ENCODE measurements at places on chromosomes 1 and 21.

DNA sequence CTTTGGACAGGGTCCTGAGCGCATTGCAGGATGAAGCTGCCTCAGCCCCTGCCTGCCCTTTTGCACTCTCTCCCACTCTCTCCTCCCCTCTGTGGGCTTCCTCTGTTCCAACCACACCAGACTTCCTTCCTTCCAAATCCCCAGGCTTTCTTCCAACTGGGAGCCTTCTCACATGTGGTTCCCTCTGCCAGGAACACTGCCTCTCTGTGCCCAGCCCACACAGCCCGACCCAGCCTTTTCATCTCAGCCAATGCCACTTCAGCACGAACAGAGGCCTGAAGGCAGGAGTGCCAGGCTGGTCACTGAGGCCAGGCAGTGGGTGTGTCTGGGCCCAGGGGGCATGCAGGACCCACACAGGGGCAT is 5.9 kb downstream of the SELENON start:
- no peaks in the 10 kb centered on the region for H3K36me3 ChIP-seq
- peak; percentile 86 for DNase-seq
- H3K4me3 ChIP-seq = no peak overlapping the region
- no peaks in the 10 kb centered on the region for H3K27me3 ChIP-seq

GRCh38 chr1:156896490-156897033 is 3.0 kb downstream of the PEAR1 start:
- DNase-seq = peak; percentile 68
- H3K4me1 ChIP-seq = no peaks in the 10 kb centered on the region
- H3K4me3 ChIP-seq = no peak overlapping the region
- H3K27ac ChIP-seq = no peak overlapping the region

- H3K27ac ChIP-seq = no peak overlapping the region
- no peaks in the 10 kb centered on the region for H3K36me3 ChIP-seq
- no peak overlapping the region for H3K4me3 ChIP-seq
- no peak for DNase-seq
- H3K27me3 ChIP-seq = no peaks in the 10 kb centered on the region
- no peaks in the 10 kb centered on the region for H3K4me1 ChIP-seq
Observed at GRCh38 chr1:59504276-59504675, 207.4 kb downstream of the FGGY start.

DNA sequence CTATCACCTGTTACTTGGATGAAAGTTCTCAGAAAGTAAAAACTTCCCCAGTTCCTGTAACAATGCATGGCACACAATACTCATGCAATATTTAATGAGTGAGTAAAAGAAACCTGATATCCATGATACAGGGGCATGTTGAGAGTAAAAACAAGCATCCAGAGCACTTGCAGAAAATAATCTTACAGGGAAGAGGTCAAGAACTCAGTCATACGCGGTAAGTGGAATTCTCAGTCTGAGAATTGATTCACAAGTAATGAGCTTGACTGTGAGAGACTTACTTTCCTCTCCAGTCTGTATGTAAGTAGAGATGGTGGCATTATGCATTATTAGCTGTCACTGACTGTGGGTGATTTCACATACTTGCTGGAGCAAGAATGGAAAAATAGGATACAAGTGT is 976.9 kb downstream of the BRINP3 start:
- no peak overlapping the region for H3K27ac ChIP-seq
- no peak overlapping the region for H3K4me3 ChIP-seq

DNA sequence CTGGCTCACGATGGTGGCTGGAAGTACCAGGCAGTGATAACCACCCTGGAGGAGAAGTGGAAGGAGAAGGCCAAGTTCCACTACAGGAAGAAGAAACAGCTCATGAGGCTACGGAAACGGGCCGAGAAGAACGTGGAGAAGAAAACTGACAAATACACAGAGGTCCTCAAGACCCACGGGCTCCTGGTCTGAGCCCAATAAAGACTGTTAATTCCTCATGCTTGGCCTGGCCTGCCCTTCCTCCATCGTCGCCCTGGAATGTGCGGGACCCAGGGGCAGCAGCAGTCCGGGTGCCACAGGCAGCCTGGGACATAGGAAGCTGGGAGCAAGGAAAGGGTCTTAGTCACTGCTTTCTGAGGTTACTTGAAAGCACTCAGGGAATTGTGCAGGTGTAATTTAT is 10.8 kb downstream of the IL24 start:
- H3K4me1 ChIP-seq = no peaks in the 10 kb centered on the region
- no peak for DNase-seq
- no peaks in the 10 kb centered on the region for H3K36me3 ChIP-seq

DNA sequence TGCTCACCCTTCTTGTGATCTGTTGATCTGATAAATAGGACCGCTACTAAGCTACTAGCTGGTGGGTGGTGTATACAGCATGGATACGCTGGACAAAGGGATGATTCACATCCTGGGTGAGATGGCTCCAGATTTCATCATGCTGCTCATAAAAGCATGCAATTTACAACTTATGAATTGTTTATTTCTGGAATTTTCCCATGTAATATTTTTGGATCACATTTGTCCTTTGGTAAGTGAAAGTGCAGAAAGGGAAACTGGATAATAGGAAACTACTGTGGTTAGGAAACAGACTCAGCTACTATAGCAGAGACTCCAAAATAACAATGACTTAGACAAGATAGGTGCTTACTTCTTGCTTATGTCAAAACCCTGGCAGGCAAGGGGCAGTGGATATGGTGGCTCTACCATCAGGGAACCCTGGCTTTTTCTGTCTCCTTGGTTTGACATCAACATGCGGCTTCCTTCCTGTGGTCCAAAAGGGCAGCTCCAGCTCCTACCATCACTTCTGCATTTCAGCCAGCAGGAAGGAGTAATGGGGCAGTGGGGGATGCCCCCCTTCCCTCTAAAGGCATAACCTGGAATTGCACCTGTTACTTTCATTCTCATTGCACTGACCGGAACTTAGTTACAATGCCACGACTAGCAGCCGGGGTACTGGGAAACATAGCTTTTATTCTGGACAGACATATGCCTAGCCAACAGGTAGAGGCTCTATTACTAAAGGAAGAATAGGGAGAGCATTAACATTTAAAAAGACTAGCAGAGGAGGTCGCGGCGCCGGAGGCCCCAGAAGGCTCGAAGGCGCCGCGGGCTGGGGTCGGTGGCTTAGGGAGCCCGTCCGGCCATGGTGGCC is 13.8 kb upstream of the AK2 start:
- no peak for DNase-seq
- no peak overlapping the region for H3K27ac ChIP-seq

DNA sequence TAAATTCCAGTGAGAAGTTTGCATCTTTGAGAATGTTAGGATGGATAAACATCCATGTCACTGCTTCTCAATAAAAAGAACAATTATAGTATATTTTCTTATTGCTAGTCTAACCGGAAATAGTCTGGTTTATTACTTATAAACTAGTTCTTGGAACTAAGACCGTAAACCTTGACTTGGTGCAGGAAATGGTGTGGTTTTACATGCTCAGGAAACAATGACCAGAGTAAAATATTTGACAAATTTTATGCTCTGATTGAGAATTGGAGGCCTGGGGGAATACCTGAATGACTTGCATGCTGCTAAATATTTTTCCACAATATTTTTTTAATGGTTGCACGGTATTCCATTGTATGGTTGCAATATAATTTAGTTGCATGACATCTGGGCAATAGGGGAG is 76.3 kb downstream of the XCL2 start:
- H3K4me1 ChIP-seq = peaks cover 9% of the 10 kb centered on the region
- DNase-seq = no peak
- no peak overlapping the region for H3K27ac ChIP-seq
- no peak overlapping the region for H3K4me3 ChIP-seq
- no peaks in the 10 kb centered on the region for H3K27me3 ChIP-seq

GRCh38 chr1:30452170-30452569 is 271.2 kb downstream of the MATN1 start:
- no peak overlapping the region for H3K27ac ChIP-seq
- no peak overlapping the region for H3K4me3 ChIP-seq
- H3K4me1 ChIP-seq = no peaks in the 10 kb centered on the region
- H3K36me3 ChIP-seq = no peaks in the 10 kb centered on the region
- no peak for DNase-seq

DNA sequence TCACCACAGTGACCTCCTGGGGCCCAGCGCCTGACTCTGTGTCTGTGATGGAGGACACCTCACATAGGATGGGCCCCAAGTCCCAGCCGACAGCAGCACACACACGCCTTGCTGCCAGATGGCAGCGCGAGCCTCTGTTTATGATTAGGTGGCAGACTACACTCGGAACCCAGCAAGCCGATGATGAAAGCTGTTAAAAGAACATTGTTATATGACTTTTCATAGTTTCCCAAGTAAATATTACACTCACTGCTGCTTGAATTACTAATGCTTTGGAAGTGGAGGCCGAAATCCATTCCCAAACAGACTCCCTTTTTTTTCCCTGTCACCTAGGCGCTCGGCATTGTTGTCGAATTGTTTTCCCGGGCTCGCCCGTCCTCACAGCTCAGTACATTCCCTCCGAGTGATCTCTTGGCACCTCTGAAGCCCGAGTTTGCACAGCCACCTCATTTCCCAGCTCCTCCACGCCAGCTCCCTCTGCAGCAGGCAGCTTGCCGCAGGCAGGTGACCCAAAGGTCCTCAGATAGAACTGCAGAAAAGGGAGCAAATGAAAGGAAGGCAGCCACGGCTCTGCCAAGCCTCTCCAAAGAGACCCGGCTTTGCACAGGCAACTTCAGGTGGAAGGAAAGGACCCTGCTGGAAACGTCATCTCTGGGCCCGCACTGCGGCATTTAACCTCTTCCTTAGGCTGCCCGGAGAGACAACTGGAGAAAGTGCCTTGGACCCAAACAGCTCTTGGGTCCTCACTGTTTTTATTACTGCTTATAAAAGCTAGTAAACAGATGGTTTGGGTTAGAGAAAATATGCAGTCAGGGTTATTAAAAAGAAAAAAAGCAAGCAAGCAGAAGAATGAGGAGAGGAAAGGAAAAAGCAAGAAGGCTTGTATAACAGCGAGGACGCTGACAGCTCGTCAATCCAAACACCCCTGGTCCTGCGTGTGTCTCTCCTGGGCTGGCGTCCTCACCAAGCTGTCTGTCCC is 72.2 kb upstream of the SLC25A33 start:
- no peaks in the 10 kb centered on the region for H3K4me1 ChIP-seq
- no peak overlapping the region for H3K27ac ChIP-seq
- no peaks in the 10 kb centered on the region for H3K36me3 ChIP-seq

- no peak for DNase-seq
- no peak overlapping the region for H3K27ac ChIP-seq
- no peaks in the 10 kb centered on the region for H3K4me1 ChIP-seq
- H3K4me3 ChIP-seq = no peak overlapping the region
- H3K36me3 ChIP-seq = no peaks in the 10 kb centered on the region
- H3K27me3 ChIP-seq = no peaks in the 10 kb centered on the region
Observed at GRCh38 chr1:183966487-183966886, 71.0 kb downstream of the COLGALT2 start.

- no peak overlapping the region for H3K4me3 ChIP-seq
- no peak overlapping the region for H3K27ac ChIP-seq
- no peak for DNase-seq
- no peaks in the 10 kb centered on the region for H3K36me3 ChIP-seq
- H3K4me1 ChIP-seq = no peaks in the 10 kb centered on the region
- H3K27me3 ChIP-seq = no peaks in the 10 kb centered on the region
Observed at GRCh38 chr1:101444381-101444780, 207.6 kb downstream of the S1PR1 start.

- no peak overlapping the region for H3K4me3 ChIP-seq
- no peak overlapping the region for H3K27ac ChIP-seq
- no peaks in the 10 kb centered on the region for H3K27me3 ChIP-seq
- no peaks in the 10 kb centered on the region for H3K4me1 ChIP-seq
- H3K36me3 ChIP-seq = no peaks in the 10 kb centered on the region
Observed at GRCh38 chr1:109151146-109151990, 37.5 kb downstream of the ELAPOR1 start.

DNA sequence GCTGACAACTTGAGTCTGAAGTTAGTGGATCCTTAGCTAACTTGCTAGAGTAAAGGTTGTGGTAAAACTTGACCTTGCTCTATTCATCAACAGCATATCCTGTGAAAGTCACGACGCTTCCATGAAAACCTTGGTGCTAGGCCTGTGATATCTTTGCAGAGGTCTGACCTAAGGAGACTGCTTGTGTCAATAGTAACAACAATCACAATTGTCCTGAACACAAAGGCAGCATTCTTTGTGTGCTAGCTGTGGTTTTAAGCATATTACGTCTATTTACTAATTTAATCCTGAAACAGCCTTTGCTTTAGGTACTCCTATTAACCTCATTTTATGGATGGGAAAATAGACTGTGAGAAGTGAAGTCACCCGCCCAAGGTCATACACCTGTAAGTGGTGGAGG is 2.8 kb upstream of the CLDN14 start:
- H3K36me3 ChIP-seq = no peaks in the 10 kb centered on the region
- H3K4me3 ChIP-seq = no peak overlapping the region
- H3K27ac ChIP-seq = no peak overlapping the region
- H3K27me3 ChIP-seq = no peaks in the 10 kb centered on the region

- H3K36me3 ChIP-seq = no peaks in the 10 kb centered on the region
- no peak for DNase-seq
- no peak overlapping the region for H3K4me3 ChIP-seq
- H3K4me1 ChIP-seq = no peaks in the 10 kb centered on the region
- H3K27me3 ChIP-seq = peaks cover 5% of the 10 kb centered on the region
Observed at GRCh38 chr1:20233394-20233793, 47.1 kb upstream of the PLA2G2C start.

DNA sequence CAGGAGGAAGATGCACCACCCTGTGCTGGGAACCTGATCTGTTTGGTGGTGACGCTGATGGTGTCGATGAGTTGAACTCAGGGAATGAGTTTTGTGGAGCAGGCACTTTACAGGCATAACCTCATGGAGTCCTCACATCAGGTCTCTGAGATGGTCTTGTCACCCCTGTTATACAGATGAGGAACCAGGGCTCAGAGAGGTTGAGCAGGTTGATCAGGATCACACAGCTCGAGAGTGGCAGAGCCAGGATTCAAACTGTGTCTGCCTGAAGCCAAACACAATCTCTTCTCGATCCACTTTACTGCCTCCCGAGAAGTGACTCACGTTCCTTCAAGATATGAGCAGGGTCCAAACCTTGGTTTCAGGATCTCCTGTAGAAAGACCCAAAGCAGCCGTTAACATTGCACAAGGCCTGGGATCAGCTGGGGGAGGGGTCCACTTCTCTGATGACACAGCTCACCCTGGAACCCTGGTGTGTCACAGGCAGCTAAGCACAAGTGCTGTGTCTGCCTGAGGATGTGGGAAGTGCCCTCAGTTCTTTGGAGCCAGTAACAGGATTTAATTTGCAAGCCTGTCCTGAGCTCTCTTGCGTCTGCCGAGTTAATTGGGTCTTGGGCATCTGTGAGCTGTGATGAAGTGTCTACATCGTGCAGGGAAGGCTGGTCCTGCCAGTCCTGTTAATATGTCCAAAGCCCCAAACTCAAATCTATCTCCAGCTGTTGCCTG is 65.4 kb upstream of the STUM start:
- H3K36me3 ChIP-seq = no peaks in the 10 kb centered on the region
- H3K27ac ChIP-seq = no peak overlapping the region
- no peak for DNase-seq
